ENCODE measurements at places on chromosomes 3 and 15.

GRCh38 chr3:155595371-155595770 is 149.5 kb downstream of the PLCH1 start:
- no peak for DNase-seq

- no peak for DNase-seq
These were observed 552.5 kb upstream of the NECTIN3 start for GRCh38 chr3:110519071-110519470.

- no peak for DNase-seq
These were observed 41.0 kb downstream of the CD200 start for GRCh38 chr3:112373924-112374323.

GRCh38 chr15:100123611-100124010 is 218.2 kb downstream of the ADAMTS17 start:
- no peak for DNase-seq

DNA sequence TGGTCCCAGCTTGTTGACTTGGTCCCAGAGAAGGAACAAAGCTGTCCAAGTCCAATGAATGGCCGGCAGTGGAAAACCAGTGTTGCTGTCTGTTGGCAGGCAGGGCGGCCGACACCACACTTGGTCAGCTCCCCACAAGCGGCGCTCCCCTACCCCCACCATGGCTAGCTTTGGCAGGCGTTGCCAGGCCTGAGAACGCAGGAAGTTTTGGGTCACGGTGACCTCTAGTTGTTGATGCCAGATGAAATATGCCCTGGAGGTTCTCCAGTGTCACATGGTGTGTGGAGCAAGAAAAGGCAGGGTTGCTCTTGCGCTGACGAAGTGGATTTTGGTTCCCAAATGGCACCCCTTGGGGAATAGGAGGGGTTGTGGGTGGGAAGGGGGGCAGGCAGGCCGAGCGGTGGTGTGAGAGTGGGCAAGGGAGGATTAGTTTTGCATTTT is 72.7 kb upstream of the TPRG1 start:
- no peak for DNase-seq

DNA sequence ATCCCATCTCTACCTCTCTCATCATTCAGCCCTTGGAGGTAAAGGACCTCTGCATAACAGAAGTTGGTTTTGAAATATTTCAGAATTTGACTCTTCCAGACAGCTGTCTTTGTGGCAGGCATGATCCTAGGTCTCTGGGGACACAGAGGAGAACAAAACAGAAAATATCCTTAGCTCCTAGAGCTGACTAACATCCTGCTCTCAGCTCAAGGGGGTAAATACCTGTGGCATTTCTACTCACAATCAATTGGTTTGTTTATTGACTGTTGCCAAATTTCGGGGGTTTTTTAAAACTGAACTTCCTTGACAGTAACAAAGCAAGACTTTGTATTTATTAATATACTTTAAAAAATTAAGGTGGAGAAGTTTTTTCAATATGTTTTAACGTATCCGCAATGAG is 78.8 kb downstream of the EOMES start:
- DNase-seq = no peak

DNA sequence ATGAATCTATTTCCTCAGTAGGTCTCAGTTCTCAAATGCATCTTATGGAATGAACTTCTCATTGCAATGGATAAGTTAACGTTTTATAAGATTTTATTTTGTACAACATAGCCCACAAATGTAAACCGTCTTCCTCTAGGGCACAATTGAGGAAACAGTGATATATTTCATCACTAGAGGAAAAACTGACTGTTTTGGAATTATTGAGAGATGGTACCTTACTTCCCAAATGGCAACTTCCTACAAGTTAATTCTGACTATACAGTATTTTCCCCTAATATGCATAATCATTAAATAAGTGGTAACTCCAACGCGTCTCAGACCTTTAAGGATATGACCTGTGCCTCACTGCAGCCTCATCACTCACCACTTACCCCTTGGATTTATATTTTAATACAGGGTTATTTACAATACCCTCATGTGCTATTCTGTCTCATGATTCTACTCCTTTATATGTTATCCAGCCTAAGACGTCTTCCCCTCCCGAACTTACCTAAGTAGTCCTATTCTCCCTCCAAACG is 13.3 kb downstream of the GABPB1 start:
- DNase-seq = no peak

- no peak for DNase-seq
These were observed 136.8 kb upstream of the ANKRD28 start for GRCh38 chr3:15934389-15935195.

DNA sequence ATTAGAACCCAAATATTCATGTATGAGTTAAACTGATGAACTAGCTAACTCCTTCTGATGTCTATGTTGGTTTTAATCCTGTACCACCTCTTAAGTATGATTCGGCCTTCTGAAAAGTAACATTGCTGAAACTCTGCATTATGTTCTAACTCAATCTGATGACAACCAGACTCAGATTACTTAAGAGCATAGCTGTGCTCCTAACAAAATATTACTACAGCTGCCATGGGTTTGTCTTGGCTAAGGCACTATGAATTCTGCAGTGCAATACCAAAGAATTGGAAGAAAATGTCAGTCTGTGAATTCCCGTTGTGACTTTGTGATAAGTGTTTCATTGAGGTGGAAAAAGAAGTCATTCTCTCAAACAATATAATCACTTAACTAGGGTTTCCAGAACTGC is 224.4 kb downstream of the ZMAT3 start:
- DNase-seq = no peak

Data from GM12891 (cell line).